ENCODE measurements at places on chromosomes 12 and 14. TPM values are rescaled to one million over a fixed set of nuclear protein-coding genes. Genes with fewer than 3 reads are reported as not detected.

The NKX2-1 gene
- total RNA-seq: not detected

The GCN1 gene
- 68.4 TPM for total RNA-seq

The IRAK3 gene
- total RNA-seq: 9.4 TPM

The FSCB gene
- total RNA-seq: not detected

The ANO6 gene
- 20.7 TPM for total RNA-seq

The SAMD15 gene
- total RNA-seq: 1.0 TPM

The GCH1 gene
- 1.5 TPM for total RNA-seq

The NFYB gene
- total RNA-seq: 15.5 TPM

The PTGDR gene
- not detected for total RNA-seq

The ADAMTS20 gene
- total RNA-seq: not detected

The BEST3 gene
- not detected for total RNA-seq

The POTEG gene
- not detected for total RNA-seq

The WNT5B gene
- total RNA-seq: 74.3 TPM

The CLBA1 gene
- total RNA-seq: 6.4 TPM

The USP30 gene
- total RNA-seq: 10.1 TPM

The SDSL gene
- 5.9 TPM for total RNA-seq

The PIWIL1 gene
- total RNA-seq: not detected

The PRKAB1 gene
- total RNA-seq: 11.8 TPM

The TMEM132C gene
- not detected for total RNA-seq

The ASB2 gene
- 0.15 TPM for total RNA-seq

The KRT8 gene
- 27.1 TPM for total RNA-seq

The SPSB2 gene
- total RNA-seq: 12.6 TPM

The MAGOHB gene
- 26.1 TPM for total RNA-seq

The CABP1 gene
- not detected for total RNA-seq

The GDF3 gene
- total RNA-seq: not detected

The OTX2 gene
- total RNA-seq: not detected

The CLEC2B gene
- 2.5 TPM for total RNA-seq

The TAS2R30 gene
- not detected for total RNA-seq

The TAS2R19 gene
- not detected for total RNA-seq

The UNG gene
- 78.5 TPM for total RNA-seq

The SIRT4 gene
- 0.59 TPM for total RNA-seq

The CCDC198 gene
- total RNA-seq: not detected

The KRT73 gene
- total RNA-seq: not detected

The SVOP gene
- total RNA-seq: not detected

The NOVA1 gene
- 1.7 TPM for total RNA-seq

The GUCY2C gene
- total RNA-seq: not detected

The TAS2R46 gene
- not detected for total RNA-seq

The RIPK3 gene
- total RNA-seq: 0.84 TPM

The ST8SIA1 gene
- 0.89 TPM for total RNA-seq

The CBLN3 gene
- 0.74 TPM for total RNA-seq

The ENDOU gene
- not detected for total RNA-seq

The VCPKMT gene
- 3.7 TPM for total RNA-seq

The ARHGEF25 gene
- 15.6 TPM for total RNA-seq

The OR10A7 gene
- not detected for total RNA-seq

The OR6C2 gene
- total RNA-seq: not detected

The OTOGL gene
- total RNA-seq: 0.17 TPM

The TPH2 gene
- not detected for total RNA-seq

The GTF2H3 gene
- total RNA-seq: 26.0 TPM

The TESPA1 gene
- total RNA-seq: not detected

The DNAH10 gene
- total RNA-seq: under 0.01 TPM

The ACVRL1 gene
- total RNA-seq: 11.3 TPM

The GPRC5D gene
- total RNA-seq: not detected

The P3H3 gene
- total RNA-seq: 54.1 TPM

The ZBTB39 gene
- total RNA-seq: 3.4 TPM

The KRT72 gene
- total RNA-seq: not detected

The SALL2 gene
- total RNA-seq: 7.2 TPM

The TSPAN19 gene
- under 0.01 TPM for total RNA-seq

The SERPINA1 gene
- 0.17 TPM for total RNA-seq
